Suppressor macrophage treated with lipopolysaccharide for 4 hours (primary cell): ENCODE measurements at places on chromosomes 5 and 9.

DNA sequence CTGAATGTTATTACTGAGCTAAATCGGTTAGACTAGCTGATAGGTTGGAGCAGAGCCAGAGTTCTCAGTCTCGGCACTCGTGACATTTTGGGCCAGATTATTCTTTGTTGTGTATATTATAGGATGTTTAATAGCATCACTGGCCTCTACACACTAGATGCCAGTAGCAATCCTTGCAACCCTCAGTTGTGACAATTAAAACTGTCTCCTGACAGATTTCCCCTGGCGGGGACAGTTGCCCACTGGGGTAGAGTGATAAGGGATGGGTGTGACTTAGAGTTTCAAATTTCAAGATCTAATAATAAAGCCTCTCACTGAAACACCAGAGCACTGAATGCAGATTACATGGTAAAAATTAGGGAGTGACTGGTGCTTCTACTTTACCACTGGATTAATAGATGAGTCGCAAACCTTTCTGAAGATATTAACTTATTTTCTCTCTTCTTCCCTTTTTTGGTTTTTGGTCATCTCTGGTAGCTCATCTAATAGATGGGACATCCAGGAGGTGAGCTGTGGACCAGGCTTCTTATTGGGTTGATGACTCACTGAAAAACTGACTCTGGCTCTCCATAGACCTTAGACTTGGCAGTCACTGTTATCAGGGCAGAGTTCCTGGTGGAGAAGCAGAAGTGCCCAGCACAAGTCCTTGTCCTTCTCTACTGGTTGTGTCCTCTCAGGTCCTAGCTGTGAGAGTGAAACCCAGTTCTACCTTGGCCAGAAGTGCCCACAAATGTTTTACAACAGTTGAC, 150.3 kb downstream of the UNC13B start:
- DNase-seq, result no peak

DNA sequence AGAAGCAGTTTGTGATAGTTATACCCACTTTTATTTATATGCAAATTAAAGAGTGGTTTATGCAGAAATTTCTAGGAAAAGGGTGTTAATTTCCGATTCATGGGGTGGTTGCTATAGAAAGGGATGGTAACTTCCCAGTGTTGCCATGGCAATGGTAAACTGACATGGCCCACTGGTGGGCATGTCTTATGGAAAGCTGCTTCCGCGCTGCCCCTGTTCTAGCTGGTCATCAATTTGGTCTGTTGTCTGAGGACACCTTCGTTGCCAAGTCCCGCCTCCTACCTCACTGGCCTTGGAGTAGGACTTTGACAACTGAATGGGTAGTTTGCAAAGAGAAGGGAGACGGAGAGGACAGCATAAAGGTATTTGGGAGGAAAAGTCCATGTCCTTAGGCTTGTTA, 74.0 kb upstream of the SMIM23 start:
- DNase-seq, result no peak

- DNase-seq, result no peak
These were observed 143.0 kb downstream of the CARTPT start for GRCh38 chr5:71862087-71862486.

DNA sequence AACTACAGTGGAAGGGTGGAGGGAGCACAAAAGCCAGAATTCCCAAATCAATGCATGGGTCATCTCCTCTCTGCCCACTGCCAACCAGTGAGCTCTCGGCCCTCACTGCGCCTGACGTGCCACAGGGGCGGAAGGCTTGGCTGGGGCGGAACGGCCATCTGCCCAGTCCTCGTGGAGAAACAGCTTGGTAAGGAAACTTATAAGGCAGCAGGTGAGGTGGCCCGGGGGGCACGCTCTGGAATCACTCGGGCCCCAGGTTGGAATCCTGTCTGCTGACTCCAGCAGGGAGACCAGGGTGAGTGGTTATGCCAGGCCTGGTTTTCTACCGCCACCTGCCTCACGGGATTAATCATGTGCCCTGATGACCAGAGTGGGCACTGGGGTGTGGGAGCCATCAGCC, 52.3 kb downstream of the VAV2 start:
- DNase-seq, result no peak

- DNase-seq, result no peak
These were observed 482 bp downstream of the IARS1 start for GRCh38 chr9:92293075-92293354.

DNA sequence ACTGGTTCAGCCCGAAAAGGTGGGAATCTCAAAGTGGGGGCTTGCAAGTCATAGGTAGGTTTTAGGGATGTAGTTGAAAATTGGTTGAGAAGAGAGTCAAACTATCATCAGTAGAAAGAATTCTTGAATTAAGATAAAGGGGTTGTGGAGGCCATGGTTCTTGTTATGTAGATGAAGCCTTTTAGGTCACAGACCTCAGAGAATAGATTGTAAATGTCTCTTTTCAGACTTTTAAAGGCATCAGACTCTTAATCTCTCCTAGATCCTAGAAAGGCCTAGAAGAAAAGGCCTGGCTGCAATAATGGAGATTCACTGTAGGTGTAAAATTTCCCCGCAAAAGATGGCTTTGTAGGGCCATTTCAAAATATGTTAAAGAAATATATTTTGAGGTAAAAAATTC, 96.4 kb downstream of the PSAT1 start:
- no peak for DNase-seq

GRCh38 chr5:179836225-179837019, 15.7 kb downstream of the SQSTM1 start:
- peak; percentile 72 for DNase-seq

GRCh38 chr5:35762368-35762767, 94.3 kb upstream of the IL7R start:
- no peak for DNase-seq

- DNase-seq, result peak; percentile 51
These were observed 21.2 kb downstream of the OTULIN start for GRCh38 chr5:14685757-14686156.

- no peak for DNase-seq
These were observed 414.0 kb downstream of the TLE4 start for GRCh38 chr9:79985772-79986171.

DNA sequence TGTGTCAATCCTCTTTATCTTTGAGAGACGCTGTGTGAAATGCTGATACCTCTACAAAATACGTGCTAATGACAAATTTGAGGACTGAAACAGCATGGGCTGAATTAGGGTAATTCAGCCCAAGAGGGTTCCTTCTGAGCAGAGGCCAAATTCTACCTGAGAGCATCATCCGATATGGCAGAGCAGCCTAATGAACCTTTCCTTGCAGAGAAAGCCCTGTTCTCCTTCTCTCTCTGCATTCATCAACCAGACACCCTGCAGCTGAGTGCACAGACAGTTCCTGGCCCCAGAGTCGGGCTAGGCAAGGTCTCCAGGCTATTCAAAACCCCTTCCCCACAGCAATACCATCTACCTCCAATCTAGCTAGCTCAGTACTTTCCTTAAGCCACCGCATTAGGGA, 77.9 kb downstream of the TRIM32 start:
- no peak for DNase-seq

- DNase-seq, result no peak
These were observed 49.5 kb downstream of the ADAMTS2 start for GRCh38 chr5:179295778-179296149.

GRCh38 chr5:8436924-8437323, 568.0 kb downstream of the MTRR start:
- no peak for DNase-seq

DNA sequence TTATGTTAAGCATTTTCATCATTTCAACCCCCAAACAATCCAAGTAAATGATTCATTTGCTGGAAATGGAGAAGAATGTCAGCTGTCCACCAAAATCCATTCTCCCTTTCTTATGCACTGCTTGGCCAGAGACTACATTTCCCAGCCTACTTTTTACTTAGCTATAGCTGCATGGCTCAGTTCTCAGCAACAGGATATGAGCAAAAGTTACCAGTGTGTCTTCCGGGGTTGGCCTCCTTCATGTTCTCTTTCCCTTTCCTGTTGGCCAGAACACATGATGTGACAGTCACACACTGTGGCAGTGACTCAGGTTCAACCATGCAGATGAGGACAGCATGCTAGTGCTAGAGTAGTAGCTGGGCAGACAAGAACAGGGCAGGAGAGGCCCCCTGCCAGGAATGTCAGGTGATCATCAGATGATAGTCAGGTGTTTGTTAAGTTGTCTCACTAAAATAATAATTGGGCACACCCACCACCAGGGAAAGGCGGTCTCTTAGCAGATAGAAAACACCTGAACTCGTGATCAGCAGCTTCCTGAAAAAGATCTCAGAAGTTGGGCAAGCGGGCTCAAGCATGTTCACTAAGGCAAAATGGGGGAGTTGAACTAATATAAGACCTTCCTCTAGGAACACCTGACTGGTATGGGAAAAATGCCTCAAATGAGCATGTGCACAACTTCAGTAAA, 12.2 kb downstream of the GPR150 start:
- peak; percentile 89 for DNase-seq

GRCh38 chr5:96640696-96641095, 21.5 kb upstream of the CAST start:
- DNase-seq, result no peak

DNA sequence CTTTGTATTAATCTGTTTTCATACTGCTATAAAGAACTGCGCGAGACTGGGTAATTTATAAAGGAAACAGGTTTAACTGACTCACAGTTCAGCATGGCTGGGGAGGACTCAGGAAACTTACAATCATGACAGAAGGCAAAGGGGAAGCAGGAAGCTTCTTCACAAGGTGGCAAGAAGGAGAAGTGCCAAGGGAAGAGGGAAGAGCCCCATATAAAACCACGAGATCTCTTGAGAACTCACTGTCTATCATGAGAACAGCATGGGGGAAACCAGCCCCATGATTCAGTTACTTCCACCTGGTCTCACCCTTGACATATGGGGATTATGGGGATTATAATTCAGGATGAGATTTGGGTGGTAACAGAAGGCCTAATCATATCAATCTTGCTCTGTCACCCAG, 60.9 kb upstream of the CHD1 start:
- DNase-seq, result peak; percentile 63

DNA sequence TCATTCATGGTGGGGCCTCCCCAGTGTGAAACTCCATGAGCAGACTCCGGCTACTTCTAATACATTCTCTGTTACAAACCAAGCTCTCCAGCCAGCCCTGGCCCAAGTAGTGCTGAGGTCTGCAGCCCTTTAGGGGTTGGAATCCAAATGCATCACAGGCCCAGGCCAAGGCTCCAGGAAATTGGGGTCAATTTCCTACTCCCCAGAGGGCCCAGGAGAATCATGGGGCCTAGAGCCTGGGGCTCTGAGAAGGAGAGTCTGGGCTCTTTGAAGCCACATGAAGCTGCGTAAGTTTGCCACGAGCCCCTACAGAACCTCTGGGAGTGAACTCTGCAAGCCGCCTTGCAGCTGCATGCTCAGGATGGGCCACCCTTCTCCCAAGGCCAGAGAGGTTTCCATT, 206.4 kb downstream of the PAPPA start:
- no peak for DNase-seq

DNA sequence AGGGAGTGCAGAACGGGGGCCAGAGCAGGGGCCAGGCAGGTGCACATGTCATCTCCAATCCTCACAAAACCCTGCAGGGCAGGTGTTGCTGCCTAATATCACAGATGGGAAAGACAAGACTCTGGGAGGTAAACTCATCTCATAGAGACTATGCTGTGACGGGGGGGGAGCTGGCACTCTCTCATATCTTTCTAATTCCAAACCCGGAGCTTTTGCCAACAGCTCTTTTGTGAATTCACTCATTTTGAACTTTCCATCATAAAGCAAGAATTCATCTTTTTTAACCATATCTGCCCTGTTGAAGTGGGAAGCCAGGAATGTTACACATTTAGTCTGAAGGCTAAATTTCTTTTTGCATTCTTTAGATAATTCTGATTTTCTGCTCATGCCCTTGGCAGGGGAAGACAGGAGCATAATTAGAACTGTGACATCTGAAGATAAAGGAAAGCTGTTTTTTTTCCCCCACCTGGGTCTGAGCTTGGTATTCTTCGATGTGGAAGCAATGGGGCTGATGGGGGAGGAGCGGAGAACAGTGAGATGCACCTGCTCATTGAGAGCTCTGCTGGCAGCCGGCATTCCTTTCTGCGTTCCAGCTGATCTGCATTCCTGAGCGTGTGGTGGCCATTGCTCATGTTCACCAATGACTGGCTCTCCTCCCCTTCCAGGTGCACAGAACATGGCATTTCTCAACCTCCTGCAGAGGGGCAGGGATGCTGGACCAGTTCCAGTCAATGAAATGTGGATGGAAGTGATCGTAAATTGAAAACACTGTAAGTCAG, 159.2 kb downstream of the NSG2 start:
- DNase-seq, result no peak

- DNase-seq, result no peak
These were observed 150.1 kb downstream of the BNC2 start for GRCh38 chr9:16720386-16720785.

DNA sequence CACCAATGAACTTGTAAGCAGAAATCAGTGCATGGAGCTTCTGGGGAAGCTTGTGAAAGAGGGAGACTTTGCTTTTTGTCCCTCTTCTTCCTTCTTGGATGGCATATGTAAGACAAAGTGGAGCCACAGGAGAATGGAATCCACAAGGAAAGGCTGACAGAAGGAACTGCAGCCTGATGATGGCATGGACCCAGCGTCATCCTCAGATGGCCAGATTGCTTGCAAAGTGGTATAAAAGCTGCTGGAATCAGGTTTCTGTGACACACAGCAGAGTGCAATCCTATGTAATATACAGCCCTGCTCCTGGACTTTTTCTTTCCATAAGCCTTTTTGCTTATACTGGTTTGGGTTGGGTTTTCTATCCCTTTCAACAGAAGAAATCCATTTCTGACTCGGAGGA, 31.4 kb upstream of the SPARC start:
- DNase-seq, result no peak

DNA sequence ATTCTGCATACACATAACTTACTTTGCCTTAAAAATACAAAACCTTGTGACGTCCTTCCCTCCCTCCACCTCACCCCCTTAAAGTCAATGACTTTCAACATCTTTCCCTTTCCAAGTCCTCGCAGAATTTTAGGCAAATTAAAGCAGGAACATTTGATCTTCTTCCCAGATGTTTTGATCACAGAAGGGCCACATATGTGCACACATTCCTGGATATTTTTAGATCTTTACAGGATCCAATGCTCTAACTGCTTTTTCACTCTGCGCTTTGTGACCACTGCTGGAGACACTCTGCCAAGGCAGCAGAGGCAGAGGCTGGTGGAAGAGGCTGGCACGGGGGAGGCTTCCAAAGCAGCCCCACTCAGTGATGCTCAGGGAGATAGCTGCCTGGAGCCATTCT, 130.7 kb downstream of the SEC61B start:
- no peak for DNase-seq

DNA sequence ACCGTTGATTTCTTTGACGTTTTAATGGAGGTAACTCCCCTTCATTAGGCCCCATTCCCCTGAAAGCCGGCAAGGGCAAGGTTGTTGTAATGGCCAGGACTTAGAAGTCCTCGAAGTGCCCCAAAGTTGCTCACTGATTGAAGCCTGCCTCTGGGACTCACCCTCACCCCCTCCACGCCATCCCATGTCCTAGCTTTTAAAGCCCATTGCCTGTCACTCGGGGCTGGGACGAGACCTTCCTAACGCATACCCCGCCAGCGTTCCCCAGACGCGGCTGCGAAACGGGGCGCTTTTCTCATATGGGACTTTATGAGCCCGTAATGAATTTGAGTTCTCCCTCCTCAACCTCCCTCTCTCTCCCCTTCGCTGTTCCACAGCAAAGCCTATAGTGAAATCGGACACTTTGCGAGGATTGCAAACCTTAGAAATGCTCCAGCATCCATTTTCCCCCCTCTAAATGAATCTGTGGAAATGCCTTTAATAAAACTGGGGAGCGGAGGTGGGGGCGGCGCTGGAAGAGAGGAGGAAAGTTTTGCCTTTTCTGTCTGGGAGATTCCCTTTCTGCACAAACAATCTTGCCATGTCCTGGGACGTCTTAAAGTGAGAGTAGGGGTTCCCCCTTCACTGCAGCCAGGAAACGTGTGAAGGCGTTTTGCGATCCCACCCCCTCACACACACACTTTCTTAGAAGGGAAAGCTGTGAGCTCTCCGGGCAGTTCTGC, 1.5 kb downstream of the PAPPA start:
- DNase-seq, result no peak
